ENCODE measurements at places on chromosomes 13 and 19.

GRCh38 chr19:40241809-40242384, 15.4 kb upstream of the CCNP start:
- no peak for DNase-seq

- peak; percentile 97 for DNase-seq
Measured at GRCh38 chr19:49676136-49676783, 811 bp upstream of the PRMT1 start.

- DNase-seq, result peak; percentile 51
Measured at GRCh38 chr13:27792393-27793218, at the start of gene GSX1. Gene GSX1, plus strand, starts transcription at chr13:27792483. Its CDS starts 208 bp downstream, at chr13:27792691.

DNA sequence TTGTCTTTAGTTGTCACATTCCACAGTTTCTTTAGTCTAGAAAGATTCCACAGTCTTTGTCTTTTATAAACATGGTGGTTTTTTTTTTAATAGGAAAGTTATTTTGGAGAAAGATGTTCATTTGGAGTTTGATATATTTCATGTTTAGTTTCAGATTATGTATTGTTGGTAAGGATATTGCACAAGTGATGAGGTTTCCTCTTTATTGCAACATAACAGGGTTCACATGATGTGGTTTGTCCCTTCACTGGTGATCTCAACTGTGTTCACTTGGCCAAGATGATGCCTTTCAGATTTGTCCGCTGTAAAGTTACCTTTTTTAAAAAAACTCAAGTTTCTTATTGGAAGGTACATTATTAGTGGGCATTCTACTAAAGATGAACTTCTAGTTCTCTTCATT, 3.2 kb downstream of the ZNF230 start:
- no peak for DNase-seq

- DNase-seq, result no peak
Measured at GRCh38 chr13:30415430-30416030, 6.8 kb upstream of the UBE2L5 start.

GRCh38 chr19:18251587-18252369, 22.5 kb downstream of the IQCN start:
- peak; percentile 79 for DNase-seq

- peak; percentile 89 for DNase-seq
Measured at GRCh38 chr19:9309974-9310446, 372 bp upstream of the ZNF699 start.

DNA sequence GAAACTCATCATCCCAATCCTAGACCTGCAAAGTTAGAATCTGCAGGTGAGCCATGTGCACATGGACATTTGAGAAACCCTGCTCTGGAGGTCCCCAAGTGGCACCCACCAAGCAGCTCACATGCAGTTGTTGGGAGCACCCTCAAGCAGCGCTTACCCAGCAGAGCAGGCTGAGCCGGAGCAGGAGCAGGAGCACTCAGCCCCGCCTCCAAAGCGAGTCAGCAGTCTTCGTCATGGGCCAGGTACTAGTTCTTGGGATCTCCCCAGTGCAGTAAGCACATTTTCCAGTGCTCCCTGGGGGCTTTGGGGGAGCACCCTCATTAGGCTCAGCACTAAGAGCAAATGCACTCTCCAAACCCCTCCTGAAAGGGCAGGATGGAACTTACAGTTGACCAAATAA, 572.7 kb downstream of the IRS2 start:
- no peak for DNase-seq

- no peak for DNase-seq
Measured at GRCh38 chr19:45500918-45501729, 2.9 kb downstream of the PPM1N start.

DNA sequence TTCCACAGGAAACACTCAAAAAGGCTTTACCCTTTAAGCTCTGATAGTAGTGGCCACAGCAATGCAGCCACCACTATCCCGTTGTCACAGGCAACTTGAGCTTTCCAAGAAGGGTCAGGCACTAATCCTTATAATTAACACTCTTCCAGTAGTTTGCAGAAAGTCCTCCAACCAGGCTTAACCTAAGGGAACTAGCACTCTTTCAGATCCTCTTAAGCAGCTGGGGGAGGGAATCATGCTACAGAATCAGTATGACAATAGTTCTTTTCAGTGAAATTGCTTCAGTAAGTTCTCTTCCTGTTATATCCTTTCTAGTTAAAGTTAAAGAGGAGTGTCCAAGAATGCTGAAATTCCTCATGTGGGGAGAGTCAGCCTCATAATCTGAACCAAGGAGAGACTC, 82.2 kb downstream of the TNFSF11 start:
- no peak for DNase-seq

- DNase-seq, result no peak
Measured at GRCh38 chr13:23845105-23845725, 44.0 kb downstream of the MIPEP start.

GRCh38 chr19:55777528-55777927, 8.6 kb downstream of the RFPL4AL1 start:
- DNase-seq, result no peak

DNA sequence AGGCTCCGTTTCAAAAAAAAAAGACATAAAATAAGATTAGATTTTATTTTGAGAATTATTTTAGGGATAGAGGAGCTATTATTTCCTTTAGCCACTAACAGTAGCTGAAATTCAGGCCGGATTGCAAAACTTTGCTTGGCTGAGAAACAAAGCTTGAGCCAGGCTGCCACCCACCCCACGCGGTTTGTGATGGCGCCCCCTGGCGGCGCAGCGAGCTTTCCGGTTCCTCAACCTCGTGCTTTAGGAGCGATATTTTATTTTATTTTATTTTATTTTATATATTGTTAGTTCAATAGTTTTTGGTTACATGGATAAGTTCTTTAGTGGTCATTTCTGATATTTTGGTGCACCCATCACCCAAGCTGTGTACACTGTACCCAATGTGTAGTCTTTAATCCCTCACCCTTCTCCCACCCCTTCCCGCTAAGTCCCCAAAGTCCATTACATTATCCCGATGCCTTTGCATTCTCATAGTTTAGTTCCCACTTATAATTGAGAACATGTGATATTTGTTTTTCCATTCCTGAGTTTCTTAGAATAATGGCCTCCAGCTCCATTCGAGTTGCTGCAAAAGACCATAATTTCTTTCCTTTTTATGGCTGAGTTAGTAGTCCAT, 19.8 kb upstream of the CEACAM4 start:
- DNase-seq, result no peak

GRCh38 chr19:6099033-6099432, 11.3 kb downstream of the RFX2 start:
- DNase-seq, result no peak

DNA sequence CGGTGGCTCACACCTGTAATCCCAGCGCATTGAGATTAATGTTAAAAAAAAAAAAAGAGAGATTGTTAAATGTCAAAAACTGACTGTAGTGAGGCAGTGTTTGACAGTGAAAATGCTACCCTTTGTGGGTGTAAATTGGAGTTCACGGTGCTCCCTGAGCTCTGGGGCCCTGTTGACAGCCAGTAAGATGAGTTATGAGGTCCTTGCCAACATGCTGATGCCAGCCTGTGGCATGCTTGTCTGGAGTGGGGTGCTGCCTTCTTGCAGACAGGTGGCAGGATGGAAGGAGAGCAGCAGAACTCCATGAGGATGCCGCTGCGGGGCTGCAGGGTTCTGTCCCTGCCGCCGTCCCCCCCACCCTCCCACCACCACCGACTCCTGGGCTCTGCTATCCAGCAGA, 25.9 kb downstream of the PRAM1 start:
- DNase-seq, result no peak

DNA sequence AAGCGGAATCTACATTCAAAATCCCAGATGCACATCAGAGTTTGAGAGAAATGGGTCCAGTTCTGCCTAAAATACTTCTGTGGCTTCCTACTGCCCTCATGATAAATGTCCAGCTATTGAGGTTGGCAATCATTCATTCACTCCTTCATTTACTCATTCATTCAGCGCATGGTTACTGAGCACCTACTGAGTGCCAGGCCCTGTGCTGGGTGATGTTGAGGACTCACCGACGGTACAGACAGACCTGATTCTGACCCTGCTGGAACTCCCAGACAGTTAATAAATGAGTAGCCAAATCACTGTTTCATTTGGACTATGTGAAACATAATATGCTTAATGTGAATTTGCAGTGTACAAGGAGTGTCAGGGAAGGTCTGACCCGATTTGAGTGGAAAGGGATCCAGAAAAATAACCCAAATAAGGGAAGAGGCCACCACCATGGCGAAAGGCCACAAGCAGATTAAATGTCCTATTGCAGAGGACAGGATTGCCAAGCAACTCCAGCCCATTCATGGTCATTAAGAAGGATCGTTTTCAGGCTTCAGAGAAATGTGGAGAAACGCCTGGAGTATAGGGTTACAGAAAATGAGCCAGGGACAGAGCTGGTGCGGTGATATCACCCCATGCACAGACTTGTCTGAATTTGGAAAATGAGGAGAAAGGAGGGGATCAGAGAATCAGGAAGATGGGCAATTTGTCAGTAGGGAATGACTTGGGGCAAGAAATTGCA, 20.5 kb downstream of the DYRK1B start:
- no peak for DNase-seq

GRCh38 chr19:52749780-52750179, 14.9 kb upstream of the ZNF611 start:
- DNase-seq, result no peak

DNA sequence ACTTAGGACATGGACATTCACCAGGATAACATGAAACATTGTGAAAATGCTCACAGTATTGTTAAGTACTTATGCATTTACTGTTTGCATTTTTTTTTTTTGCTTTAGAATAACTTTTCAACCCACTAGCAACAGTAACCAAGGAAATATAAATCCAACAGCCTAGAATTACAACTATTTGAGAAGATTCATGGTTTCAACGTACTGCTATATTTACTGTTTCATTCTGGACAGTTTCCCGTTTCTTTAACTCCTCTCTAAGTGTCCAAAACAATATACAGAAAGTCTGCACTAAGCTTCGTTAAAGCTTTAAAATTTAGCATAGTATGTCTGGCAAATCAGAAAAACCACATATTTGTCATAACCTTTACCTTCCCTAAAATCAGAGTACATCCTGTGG, 2.7 kb downstream of the SMAD9 start:
- no peak for DNase-seq

GRCh38 chr19:55537741-55538111, 793 bp upstream of the SBK2 start:
- DNase-seq, result peak; percentile 78

DNA sequence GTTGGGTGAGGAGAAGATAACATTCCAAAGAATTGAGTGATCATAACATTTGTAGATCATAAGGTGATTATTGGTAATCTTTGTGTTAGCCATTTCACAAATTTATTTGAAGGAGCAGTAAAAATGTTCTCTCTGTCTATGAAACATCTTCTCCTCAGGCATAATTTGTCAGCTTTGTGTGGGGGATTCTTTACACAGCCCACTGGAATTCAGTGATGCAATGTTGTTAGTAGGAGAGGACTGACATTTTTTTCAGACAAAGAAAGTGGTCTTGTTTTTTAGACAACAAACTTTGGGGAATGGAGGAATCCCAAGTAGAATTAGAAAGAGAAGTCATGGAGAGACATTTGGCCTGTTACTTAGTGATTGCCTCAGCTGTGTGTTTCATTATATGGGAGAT, 100.3 kb downstream of the ITGBL1 start:
- peak; percentile 10 for DNase-seq

DNA sequence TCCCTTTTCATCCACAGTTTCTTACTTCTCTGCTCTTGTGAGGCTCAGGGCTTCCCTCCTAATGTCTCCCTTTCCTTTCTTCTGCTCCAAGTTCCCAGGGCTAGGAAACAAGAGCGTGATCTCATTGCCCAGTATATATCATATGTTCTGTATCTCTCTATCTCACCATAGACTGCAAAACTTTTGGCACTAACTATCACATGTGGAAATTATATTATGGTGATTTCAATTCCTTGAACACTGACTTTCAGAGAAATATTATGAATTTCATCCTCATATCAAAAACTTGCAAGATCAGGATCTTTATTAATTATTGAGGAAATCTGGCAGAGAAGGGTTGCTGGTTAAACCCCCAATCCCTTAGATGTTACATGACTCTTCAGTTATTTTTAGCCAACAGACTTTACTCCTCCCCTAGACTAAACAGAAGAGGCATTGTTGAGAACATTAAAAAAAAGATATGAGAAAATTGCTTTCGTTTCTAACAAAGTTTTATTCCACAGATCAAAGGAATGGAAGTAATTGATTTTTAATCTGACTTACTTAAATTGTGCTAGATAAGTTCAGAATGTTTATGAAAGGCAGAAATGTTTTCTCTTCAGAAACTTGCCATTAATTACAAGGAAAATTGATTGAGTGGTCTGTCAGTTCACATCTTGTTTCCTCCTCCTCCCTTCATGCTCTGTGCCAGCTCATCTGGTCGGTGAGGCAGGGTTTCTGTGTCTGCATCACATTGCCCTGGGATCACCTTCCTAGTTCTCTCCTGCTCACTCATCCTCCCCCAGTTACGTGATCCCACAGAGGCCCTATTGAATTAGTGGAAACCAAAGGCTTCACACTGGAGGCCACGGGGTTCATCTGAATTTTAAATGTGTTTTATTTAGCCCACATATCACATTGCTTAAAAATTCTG, 378.5 kb downstream of the LMO7 start:
- DNase-seq, result no peak

DNA sequence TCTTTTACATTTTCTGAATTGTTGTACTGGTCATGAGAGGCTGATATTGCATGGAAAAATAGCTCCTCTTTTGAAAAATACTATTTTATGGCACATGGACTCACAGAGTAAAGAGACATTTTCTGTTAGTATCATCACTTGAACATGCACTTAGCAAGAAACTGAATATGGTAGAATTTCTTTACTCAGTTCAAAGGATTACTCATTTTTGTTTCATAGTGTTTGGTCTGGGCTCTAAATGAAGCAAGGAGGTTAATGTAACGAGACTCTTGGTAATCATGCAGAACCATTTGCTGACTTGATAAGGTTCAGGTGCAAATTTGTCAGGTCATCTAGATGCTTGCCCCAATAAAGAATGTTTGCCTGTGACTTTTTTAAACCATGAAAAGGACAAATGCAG, 63.2 kb downstream of the GPC6 start:
- DNase-seq, result no peak

DNA sequence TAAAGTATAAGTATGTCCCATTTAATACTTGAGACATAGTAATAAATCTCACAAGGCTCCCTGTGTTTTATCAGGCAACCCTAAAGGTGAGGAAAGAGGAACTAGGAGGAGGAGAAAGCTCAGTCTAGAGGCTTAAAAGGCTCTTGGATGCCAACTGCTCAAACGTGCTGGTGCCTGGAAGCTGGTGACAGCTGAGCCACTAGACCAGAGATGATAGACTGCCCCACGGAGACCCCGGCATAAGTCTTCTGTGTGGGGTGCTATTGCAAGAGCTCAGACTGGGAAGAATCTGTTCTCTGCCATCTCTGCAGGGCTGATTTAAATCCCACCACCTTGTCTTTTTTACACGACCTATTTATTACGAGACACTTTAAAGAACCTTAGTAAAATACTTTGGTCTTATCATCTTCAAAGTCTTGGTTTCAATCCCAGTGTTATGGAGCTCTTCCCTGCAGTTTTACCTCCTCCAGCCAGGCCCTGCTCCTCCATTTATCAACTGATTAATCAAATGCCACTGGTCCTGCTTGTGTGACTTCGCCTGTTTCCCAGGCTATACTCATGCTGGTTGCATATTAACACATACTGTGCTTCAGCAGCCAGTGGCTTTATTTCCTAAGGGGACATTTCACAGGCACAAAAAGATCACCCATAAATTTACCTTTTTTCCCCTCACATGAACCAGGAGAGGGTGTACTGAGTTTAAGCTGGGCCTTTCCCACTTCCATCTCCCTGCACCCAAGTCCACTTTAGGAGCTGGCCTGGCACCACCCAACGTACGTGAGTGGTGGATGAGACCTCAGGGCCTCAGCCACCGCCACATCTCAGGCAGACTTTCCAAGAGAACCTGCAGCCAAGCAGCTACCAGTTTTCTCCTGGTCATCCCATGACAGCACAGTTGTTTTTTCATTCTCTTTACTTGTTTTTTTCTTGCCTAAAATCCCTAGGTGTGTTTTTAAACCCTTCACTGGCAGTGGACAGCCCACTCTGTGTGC, 7.8 kb upstream of the ATP12A start:
- no peak for DNase-seq

Measured in HTR-8/SVneo (cell line).